Stimulated activated CD4-positive, alpha-beta T cell treated with anti-CD3 and anti-CD28 coated beads, Interleukin-1b, Interleukin-23, amount 100 ng/mL, for 24 hours (primary cell): ENCODE measurements at places on chromosomes 3 and 15.
A peak's percentile ranks its signal among the peaks of the same experiment; 100 is the strongest.

DNA sequence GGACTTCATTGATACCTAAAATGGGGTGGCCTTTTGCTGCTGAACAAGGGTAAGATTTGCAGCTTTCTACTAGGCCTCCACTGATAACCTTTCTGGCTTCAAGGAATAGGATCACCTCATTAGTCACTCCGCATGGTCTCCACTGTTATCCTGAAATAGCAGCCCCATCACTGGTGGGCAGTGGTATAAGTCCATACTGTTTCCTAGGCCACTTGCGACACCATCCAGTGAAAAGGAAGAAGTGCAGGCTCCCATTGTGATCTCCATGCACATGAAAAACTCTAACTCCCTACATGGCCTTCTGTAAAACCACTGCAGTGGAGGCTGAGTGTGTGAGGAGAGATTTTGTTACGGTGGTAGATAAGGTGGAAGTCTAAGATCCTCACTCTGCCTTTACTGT is 1455.9 kb downstream of the SI start:
- no peak for DNase-seq

GRCh38 chr3:129605203-129605921 is 1.1 kb downstream of the PLXND1 start:
- peak; percentile 7 for DNase-seq

DNA sequence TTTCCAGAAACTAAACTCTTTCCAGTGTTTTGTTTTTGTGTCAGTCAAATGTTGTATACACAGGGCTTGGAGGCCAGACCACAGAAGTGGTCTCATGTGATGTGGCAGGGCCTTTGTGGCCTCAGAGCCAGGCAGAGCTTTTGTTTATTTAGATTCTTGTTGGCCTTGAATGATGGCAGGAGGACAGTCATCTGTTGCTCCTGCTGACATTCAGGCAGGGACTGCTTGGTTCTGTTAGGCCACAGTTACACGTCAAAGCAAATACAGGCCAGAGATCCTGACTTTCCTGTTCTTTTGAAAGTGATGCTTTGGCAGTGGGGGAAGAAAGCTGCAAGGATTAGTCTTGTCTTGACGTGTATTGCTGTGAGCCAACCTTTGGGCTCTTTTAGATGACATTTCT is 325.1 kb downstream of the CACNA2D3 start:
- DNase-seq: no peak

- DNase-seq: no peak
Measured at GRCh38 chr15:85445361-85445760, 65.0 kb downstream of the AKAP13 start.

- no peak for DNase-seq
Measured at GRCh38 chr3:130760922-130761321, 14.3 kb upstream of the PIK3R4 start.

GRCh38 chr3:181210275-181210674 is 220.7 kb upstream of the DNAJC19 start:
- no peak for DNase-seq

GRCh38 chr15:71463156-71463665 is 347.1 kb upstream of the NR2E3 start:
- no peak for DNase-seq

DNA sequence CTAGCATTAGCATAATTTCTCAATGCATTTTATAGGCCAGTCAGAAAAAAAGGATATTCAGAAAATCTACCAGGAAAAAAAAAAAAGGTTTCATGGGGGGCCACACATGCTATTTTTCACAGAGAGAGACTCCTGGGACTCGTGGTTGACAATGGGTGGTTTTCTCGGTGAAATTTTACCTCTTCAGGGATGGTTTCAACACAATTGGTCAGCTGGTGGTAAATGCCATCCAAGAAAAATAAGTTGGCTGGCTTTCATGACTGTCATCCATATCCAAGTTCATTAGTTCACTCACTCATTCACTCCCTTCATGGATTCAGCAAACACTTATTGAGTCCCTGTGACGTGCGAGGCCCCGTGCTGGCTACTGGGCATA is 217.3 kb downstream of the SHQ1 start:
- no peak for DNase-seq

DNA sequence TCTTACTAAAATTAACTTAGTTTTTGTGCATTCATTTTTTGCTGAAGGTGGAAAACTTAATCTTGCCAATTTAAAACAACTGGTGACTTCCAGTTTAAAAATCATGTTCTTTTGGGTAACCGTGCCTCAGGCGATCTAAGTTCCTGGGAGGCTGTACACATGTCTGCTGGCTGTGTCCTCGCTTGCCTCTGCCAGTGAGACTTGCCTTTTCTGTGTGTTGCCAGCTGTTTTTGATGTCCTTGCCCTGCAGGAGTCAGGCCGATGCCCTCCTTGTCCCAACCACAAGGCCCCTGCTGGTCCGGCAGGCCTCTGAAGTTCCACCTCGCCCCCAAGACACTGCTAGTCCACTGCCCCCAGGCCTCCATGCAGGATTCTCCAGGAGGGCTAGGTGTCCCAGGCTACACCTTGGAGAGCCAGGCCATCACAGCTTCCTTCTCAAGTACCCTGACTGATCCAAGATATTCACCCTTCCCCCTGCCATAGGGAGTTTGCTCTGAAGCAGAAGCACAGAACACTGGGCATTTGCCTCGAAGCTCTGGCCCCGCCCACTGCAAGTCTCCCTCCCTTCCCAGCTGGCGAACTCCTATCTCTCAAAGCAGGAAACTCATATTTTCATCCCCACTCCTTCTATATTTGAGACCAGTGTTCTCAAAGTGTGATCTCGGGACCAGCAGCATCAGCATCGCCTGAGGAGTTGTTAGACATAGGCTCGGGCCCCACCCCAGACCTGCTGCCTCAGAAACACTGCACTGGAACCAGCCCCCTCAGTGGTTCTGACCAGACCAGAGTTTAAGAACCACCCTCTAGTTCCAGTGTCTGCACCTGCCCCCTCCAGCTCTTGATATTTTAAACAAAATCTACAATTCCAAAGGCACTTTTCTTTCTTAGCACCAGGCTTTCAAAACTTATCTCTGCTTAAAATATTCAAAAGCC is 185.8 kb upstream of the UBE2E1 start:
- DNase-seq: no peak

- no peak for DNase-seq
Measured at GRCh38 chr15:26222781-26223180, 359.7 kb upstream of the ATP10A start.
